Muscle of back (tissue), 13 donors: ENCODE measurements at places on chromosomes 5 and 9.

DNA sequence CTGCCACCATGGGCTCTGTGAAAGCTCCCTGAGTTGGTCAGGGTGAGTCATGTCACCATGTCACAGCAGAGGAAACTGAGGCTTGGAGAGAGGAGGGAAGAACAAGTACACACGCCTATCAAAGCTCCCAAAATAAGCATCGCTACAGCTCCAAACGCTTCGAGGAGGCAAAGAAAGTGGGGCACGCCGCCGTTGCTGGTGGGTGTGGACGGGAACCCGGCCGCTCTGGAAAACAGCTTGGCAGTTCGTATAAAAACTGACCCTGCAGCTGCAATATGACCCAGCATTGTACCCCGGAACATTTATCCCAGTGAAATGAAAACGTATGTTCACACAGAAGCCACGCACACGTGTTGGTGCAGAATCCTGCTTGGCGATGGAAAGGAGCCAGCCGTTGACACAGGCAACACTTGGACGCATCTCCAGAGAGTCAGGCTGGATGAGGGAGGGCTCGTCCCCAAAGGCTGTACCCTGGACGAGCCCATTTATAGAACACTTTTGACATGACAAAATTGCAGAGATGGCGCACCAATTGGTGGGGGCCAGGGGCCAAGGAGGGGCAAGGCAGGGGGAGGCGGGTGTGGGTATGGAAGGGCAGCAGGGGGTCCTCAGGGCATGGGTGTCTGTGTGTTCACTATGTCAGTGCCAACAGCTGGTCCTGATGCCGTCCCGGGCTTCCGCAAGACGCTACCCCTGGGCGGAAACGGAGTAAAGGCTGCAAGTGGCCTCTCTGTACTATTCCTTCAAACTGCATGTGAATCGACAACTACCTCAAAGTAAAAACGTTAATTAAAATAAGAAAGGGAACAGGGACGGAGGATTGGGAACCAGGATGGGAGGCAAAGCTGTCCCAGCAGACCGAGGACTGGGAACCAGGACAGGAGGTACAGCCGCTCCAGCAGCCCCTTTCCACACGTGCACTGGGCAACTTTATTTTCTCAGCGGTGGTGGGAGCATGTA, 173.0 kb downstream of the OLFM1 start:
- DNase-seq: no peak

- no peak for DNase-seq
Measured at GRCh38 chr5:169545762-169546161, 37.8 kb upstream of the SPDL1 start.

DNA sequence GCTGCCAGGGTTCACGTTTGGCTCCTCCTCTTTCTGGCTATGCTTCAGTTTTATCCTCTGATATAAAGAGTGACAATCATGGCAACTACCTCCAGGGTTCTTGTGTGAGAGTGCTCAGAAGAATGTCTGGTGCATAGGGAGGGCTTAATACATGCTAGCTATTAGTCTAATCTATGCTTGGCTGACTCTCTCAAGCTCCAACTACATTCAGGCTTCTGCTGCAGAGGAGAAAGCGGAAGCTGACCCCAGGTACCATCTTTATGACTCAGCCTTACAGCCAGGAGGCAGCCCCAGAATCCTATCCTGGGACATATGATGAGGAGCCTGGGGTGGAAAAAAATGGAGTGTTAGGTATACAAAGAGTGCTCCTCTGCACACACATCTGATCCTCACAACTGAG, 32.1 kb upstream of the RASGRF2 start:
- DNase-seq: no peak

- DNase-seq: peak; percentile 21
Measured at GRCh38 chr5:101425339-101425859, 522.3 kb upstream of the ST8SIA4 start.

DNA sequence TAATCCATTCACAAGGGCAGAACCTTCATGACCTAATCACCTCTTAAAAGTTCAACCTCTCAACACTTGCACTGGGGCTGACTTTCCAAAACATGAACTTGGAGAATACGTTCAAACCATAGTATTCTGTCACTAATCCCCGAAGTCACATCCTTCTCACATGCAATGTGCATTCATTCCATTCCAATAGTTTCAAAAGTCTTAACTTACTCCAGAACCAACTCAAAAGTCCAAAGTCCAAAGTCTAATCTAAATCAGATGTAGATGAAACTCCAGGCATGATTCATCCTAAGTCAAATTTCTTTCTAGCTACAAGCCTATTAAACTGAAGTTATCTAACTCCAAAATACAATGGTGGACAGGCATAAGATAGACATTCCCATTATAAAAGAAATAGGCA, 21.7 kb upstream of the ADAMTSL1 start:
- DNase-seq: no peak

DNA sequence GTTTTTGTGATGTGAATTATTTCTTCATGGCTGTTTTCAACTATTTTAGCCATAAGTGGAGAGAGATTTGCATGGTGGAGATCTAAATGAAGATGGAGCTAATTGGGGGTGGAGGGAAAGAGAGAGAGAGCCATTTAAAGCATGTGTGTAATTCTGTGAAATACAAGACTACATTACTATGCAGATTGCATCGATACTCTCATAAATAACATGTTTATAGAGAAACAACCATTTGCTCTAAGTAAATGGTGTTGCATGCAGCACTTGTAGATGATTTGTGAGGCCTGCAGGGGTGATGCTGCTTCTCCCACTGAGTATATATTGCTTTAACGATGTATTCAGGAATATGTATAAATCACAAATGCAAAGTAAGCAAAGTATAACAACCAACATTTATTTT, 270.2 kb upstream of the RIOK2 start:
- no peak for DNase-seq

DNA sequence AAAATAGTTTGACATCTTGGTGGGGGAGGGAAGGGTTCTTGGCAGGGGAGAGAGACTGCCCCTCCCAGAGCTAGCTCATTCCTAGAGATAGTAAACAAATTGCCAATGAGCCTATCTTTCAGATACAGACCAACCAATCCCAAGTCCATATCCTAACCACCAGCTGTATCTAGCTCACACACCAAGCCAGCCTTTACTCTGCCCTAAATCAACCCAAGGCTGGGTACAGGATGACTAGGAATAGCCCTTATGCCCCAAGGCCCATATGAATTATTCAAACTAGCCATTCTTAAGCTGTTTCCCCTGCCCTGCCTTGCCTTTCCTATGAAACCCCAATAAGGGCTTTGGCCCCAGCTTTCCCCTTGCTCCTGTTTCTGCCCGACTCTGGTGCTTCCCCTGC, 281.3 kb upstream of the PANK3 start:
- no peak for DNase-seq

- DNase-seq: no peak
Measured at GRCh38 chr5:73264631-73265030, 91.6 kb downstream of the TMEM174 start.

- no peak for DNase-seq
Measured at GRCh38 chr5:142115937-142116614, 7.5 kb downstream of the NDFIP1 start.

- DNase-seq: no peak
Measured at GRCh38 chr9:21454149-21454548, 13.9 kb downstream of the IFNA1 start.

DNA sequence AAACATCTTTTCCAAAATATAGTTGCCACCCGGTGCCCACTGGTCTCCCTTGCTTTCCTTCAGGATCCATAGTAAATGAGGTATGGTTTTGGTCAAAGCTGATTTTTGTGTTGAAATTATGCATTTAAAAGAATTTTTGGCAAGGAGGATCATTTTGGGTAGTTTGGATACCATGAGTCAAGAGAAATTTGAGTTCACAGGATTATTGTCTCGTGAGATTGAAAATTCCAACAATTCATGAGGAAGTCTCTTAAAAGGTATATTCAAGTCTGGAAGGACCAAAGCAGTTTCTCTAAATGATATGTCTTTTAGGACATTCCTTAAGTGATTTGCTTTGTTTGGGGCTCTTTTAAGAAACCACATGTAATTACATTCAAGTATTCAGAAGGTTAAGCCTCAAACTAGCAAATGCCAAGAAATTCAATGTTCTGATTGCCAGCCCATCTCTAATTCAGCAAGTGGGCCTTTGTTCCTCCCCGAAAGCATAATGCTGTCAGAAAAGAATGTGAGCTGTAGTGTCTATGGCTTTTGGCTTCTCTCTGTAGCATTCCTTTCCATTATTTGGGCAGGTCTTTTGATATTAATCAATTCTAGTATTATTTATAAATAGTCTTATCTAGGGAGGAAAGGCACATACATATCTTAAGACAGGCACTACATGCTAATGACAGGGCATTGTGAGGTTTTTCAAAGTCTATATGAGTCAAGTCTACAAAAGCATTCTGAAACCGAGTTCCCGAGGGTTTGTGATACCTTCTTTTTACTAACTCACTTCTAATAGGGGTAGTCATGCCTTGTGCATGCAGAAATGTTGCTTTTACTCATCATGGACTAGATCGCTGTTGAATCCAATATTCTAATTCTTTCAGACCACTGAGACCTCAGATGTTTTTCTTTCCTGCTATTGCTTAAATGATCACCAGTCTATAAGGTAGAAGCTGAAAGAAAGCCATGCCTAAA, 453.9 kb downstream of the ENC1 start:
- peak; percentile 59 for DNase-seq

GRCh38 chr5:124704594-124705284, 41.7 kb downstream of the ZNF608 start:
- DNase-seq: no peak

DNA sequence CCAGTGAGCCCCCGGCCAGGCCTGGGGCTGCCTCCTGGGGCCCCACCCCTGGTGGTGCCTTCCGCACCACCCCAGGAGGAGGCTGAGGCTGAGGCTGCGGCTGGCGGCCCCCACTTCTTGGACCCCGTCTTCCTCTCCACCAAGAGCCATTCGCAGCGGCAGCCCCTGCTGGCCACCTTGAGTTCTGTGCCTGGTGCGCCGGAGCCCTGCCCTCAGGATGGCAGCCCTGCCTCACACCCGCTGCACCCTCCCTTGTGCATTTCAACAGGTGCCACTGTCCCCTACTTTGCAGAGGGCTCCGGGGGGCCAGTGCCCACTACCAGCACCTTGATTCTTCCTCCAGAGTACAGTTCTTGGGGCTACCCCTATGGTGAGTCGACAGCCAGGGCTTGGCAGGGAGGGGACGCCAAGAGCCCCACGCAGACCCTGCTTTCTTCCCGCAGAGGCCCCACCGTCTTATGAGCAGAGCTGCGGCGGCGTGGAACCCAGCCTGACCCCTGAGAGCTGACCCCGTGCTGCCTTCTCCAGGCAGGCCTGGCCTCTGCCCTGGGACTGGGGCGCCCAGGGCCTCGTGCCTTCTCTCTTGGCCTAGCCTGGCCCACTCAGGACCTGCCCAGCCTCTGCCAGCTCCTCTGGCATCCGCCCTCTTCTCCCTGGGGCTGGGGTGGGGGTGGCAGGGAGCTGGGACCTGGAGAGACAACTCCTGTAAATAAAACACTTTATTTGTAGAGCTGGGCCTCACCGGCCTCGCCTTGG, 4.0 kb upstream of the EHMT1 start:
- no peak for DNase-seq

GRCh38 chr9:135919318-135919890, 12.1 kb upstream of the CAMSAP1 start:
- no peak for DNase-seq

DNA sequence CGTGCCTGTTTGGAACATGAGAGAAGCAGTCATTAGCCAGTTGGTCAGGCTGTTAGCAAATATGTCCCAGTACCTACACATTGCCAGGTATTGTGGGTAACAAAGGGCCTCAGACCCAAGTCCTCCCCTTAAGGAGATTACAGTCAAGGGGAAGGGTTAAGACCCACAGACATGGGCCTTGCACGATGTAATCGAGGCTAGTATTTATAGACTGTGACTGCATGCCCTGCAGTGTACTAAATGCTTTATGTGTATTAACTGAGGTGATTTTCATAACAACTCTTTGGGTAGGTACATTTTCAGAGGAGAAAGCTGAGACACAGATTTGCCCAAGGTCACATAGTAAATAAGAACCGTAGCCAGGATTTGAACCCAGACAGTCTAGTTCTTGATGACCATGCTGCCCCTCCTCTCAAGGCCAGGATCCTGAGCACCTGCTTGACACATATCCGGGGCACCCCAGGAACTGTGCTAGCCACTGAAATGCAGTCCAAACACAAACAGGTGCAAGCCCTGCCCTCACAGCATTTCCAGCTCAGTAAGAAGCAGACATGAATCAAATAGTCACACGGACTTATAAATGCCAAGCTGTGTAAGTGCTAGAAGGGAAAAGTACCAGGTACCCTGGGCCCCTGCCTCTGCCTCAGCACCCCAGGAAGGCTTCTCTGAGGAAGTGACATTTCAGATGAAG, 32.0 kb upstream of the GRPEL2 start:
- no peak for DNase-seq

DNA sequence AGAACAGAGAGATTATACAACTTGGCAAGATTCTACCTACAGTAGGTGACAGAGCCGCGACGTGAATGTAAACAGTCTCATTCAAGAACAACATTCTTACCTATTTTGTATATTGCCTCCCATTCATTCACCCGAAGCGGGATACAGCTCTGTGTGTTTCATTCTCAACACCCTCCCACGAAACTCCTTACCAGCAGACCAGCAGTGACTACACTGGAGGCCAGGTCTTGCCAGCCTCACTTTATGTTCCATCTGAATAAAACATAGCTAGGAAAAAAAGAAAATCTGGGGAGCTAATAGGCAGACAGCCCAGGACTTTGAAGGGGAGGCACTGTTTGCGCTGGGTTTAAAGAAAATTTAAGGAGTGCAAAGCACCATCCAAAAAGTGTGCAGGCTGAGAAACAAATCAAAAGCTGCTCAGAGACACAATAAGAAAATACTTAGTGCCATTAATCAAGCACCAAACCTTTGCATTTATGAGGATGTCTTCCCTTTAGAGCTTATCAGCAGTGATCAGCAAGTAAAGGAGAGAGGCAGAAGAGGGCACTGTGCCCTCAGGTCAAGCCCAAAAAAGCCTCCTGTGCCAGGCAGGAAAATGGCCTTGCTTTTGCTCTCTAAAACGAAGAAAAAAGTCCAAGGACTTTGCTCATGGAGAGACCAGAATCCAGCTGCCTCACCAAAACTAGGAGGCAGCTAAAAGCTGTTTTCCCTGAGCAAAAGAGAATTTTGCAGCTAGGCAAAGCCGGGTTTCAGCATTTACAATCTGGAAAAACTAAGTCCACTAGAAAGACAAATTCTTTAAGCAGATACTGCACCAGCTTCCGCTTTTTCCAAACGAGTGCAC, 295.1 kb downstream of the BNC2 start:
- DNase-seq: no peak

- peak; percentile 0 for DNase-seq
Measured at GRCh38 chr5:97478483-97478882, 295.4 kb upstream of the RIOK2 start.

- no peak for DNase-seq
Measured at GRCh38 chr9:35795695-35796094, 4.3 kb downstream of the NPR2 start.

GRCh38 chr5:132103332-132103951, 29.9 kb downstream of the CSF2 start:
- DNase-seq: peak; percentile 64

DNA sequence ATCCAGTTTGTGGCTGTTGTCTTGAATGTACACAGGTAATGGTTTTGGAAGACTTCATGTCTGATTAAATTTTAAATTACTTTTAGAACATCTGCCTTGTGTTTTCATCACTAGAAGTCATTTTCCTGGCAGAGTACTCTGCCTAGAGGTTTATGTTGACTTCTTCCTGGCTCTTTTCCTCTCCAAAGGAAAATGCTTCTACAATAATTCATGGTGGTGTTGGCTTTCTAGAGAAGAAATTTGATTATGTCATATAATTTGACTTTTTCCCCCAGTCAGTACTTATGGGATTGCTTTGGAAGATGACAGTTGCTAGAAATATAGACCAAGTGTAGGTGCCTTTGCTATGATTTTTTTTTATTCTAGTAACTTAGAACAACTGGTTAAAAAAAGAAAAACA, 46.8 kb downstream of the F2RL2 start:
- peak; percentile 49 for DNase-seq

- DNase-seq: no peak
Measured at GRCh38 chr5:140358738-140359310, 1.2 kb upstream of the SLC4A9 start.
